ENCODE measurements at places on chromosomes 1 and 21. TPM values are rescaled to one million over a fixed set of nuclear protein-coding genes. Genes with fewer than 3 reads are reported as not detected.

GRCh38 chr1:153626904-153627714 lies at the start of gene S100A13:
TSS of gene S100A13 (minus strand) at chr1:153627505. CDS start at chr1:153626472, 1,033 bp downstream.
- peak; percentile 74 for DNase-seq

DNA sequence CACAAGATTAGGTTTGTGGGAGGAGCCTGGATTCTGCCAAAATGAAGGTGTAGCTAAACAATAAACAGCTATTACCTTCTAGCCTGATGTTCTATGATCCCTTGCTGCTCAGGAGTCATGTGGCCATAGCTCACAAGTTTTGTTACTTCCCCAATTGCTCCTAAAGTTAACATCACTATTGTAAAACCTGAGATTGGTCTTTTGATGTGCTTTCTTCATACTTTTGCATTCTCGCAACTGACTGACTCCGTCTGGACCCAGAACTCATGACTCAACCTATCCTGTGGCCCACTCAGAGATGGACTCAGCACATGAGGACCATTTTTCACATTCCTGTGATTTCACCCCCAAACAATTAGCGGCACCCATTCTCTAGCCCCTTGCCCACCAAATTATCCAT lies 69.1 kb downstream of the PTGS2 start:
- DNase-seq, result no peak

DNA sequence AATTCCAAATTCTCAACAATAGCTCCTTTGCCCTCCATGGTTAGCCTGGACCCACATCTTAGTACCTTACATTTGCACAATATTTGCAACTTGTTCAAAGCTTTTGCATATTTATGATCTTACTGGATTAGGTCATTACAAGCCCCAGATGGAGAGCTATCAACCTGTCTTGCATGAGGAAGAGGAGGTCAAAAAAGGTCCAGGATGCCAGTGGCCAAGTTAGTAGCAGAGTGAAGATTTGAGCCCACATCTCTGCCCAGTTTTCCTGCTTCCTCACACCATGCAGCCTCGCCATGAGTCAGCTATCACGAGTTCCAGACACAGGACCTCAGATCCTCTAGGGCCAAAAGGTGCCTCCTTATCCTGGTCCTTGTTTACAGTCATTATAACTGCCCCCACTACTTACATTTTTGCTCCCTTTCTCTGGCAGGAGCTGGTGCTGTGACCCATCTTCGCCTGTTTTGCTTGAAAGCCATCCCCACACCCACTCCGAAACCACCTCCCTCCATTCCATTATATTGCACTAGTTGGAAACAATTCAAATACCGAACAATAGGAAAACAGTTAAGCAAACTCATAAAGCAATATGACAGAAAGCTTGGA lies 5.0 kb upstream of the AHCYL1 start:
- DNase-seq, result no peak

DNA sequence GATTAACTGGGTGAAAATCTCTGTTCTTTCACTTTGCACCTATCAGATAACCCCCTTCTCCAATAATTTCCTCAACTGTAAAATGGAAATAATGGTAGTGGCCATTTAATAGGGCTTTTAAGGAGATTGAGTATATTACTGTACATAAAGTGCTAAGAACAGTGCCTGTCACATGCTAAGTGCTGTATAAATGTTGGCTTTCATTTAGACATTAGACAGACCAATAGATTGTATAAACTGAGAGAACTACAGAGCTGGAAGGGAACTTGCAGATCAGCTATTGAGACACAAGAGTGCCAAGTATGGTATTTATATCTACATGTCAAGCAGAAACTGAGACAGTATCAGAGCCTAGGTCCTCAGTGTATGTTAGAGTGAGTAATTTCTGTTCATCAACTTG lies 934.7 kb downstream of the PLA2G4A start:
- DNase-seq, result no peak

DNA sequence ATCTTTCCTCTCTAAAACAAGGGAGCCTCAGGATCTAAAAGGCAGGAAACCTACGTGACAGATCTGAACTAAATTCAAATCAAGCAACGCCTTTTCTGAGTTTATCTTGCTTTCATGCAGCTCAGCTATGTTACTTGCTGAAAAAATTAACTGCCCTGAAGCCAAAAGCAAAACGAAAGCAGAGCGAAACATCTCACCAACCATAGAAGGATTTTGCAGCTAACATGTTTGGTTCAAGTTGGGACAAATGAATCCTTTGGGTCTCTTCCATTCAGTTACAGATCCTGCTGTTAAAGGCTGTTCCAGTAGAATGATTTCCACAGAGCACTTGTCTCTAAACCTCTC lies 482 bp downstream of the SLC2A5 start:
- no peak for DNase-seq

DNA sequence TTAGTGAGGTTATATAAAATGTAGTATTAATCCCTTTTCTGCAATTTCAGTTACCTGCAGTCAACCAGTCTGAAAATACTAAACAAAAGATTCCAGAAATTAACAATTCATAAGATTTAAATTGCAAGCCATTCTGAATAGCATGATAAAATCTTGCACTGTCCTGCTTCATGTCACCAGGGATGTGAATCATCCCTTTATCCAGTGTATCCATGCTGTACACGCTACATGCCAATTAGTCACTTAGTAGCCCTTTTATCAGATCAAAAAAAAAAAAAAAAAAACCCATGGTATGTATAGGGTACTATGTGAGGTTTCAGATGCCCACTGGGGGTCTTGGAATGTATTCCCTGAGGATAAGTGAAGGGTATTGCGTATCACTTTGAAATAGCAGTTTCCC lies 191.3 kb upstream of the HP1BP3 start:
- no peak for DNase-seq

GRCh38 chr1:206012086-206012859 lies 9.1 kb upstream of the RAB7B start:
- DNase-seq, result no peak

- DNase-seq, result no peak
These were observed 1.4 kb downstream of the RCC1 start for GRCh38 chr1:28507247-28507645.

DNA sequence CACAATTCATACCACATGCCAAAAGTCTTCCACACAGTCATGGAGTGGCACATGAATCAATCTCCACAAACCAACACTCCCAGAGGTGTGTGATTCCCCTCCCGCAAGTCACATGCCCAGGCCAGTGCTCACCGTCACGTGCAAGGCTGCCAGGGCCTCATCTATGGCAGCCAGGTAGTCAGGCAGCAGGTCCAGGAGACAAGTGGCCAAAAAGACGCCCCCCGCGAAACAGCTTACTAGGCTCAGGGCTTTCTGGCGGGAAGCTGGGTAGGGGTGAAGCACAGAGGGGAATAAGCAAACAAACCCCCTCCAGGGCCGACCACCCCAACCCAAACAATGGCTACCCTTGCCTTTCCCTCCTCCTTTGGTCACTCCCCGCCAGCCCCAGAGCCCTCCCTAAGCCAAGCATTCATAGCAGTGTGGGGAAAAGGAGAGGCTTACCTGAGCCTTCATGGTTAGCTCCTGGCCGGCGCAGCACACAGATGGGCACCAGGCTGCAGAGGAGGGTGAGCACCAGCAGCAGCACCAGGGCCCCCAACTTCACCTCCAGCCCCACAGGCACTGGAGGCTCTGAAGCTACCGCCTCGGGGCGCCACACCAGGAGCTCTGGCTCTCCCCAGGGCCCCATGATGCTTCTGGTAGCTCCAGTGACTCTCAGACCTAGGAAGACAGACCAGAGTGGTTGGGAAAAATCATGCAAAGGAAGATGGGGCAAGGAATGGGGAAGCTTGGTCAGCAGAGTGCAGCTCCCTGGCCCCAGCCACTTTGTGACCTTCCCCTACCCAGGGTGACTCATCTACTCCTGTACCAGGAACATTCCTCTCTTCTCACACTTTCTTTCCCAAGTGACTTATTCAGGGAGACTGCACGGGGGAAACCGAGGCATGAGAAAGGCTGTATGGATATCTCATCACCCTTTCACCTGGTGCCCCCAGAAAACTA lies 978 bp downstream of the SLC39A1 start:
- no peak for DNase-seq

DNA sequence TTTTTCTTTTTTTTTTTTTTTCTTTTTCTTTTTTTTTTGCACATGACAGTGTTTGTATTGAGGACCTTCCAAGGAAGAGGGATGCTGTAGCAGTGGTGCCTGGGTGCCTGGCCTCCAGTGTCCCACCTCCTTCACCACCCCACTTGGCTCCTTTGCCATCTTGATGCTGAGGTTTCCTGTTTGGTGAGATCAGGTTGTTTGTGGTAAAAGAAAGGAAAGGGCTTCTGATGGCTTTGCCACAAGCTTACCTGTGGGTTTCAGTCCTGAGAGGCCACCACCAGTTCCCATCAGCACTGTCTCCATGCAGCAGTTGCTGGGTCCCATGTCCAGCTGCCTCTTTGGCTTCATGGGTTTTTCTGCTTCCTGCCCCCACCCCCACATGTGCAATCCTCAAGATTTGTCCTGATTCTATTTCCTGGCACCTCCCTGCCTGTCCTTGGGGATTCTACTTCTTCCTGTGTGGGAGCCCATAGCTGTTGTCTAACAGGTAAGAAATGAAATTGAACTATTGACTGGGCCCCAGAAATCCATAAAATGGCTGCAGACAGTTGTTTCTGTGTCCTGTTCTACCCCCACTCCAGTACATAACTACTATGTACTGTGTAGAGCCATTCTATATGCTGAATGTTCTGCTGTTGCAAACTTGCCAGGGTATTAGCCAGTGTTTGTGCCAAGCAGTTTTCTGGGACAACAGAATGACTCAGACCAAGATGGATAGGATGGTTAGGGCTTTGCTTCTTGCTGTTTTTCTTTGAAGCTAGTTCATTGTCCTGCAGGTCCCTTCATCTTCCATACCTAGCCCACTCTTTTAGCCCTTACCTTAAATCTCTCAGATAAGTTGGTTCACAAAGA lies 4.2 kb upstream of the CCDC28B start:
- no peak for DNase-seq

DNA sequence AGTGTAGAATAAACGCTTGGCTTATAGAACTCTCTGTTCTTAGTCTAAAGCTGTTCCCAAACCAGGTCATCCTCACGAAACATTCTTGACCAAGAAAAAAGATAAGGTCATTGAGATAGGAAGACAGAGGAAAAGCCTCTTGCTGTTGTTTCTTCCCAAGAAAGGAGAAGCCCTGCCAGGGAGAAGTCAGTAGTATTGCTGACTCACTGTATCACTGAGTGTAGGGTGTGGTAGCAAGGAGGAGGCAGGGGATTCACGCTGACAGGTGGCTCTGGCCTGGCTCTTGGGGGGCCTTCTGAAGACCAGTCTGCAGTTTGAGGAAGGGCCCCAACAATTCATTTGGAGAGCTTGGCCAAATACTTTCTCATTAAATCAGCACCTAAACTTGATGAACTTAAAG lies 97.8 kb downstream of the CD247 start:
- no peak for DNase-seq

GRCh38 chr1:160722726-160723125 lies 11.1 kb upstream of the CD48 start:
- DNase-seq, result no peak

DNA sequence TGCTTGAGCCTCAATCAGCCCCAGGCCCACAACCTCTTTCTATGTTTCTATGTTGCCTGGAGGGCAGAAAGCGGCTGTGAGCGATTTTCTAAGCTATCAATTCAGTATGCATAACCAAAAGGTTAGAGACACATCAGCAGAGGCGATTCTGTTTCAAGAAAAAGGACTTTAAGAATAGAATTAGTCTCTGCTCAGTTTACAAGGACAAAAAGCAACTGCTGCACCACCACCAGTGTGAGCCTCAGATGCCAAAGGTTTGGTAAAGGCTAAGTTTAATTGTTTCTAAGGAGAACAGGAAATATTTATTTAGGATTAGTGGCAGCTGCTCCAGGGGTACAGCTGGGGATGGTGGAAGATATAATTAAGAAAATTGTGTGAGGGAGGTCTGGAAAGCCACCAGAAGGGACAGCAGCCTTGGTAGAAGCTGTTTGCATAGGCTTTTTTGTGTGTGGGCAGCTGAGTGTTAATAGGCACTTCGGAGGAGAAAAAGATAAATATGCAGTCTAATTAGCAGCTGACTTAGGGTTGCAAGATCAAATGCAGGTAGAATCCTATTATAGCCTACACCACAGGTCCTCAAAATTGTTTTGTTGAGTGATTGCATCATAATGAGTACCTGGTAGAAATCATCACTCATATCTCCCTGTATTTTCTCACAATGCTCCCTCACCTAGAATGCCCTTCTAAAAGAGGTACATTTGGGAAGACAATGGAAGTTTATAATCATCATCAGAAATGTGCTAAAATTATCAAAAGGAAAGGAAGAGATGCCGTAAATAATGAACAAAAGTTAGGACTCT lies 35.8 kb downstream of the ZC3H11B start:
- DNase-seq, result no peak

DNA sequence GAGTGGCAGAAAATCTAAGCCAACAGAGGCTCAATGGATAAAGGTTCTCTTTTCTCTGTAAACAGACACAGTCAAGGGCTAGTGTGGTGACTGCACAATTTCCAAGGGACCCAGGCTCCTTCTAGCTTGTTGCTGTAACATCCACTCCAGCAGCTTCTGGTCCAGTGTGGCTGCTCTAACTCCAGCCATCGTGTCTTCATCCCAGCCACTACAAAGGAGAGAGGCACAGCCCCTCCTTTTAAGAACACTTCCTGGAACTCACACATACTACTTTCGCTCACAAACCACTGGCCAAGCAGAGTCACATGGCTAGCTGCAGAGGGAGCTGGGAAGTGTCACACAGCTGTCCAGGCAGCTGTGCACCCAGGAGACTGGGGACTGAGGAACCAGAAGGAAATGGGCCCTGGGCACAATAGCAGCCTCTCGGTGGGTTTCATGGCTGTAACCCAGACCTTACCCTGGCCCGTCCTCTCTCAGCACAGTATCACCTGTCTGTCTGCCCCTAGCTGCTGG lies 188.6 kb upstream of the VAMP3 start:
- no peak for DNase-seq

DNA sequence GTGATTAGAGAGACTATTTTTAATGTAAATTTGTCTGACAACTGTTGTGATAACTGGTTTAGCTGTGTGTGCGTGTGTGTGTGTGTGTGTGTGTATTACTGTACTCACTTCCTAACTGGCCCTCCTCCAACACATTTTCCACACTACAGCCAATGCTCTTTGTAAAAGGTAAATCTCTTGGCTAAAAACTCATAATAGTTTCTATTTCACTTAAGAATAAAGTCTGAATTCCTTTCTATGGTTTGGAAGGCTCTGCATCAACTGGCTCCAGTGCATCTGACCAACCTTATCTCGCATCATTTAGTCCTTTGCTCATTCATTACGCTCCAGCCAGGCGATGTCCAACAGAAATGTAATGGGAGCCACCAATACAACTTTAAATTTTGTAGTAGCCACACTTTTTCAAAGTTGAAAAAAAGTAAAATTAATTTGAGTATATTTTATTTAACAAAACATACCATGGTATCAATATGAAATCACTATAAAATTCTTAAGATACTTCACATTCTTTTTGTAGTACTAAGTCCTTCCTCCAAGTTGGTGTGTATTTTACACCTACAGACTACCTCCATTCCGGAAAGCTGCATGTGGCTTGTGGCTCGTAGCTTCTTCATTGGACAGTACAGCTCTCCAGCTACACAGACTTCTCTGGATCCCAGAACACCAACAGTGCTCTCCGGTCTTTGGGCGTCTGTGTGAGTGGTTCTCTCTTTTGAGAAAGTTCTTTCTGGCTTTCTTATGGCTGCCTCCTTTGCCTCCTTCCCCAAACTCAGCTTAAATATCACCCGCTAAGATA lies 68.9 kb downstream of the NRIP1 start:
- DNase-seq, result no peak

Gene MAP3K21
- total RNA-seq, result 9.5 TPM

Gene SPATA1
- 0.16 TPM for total RNA-seq

Gene PRKAB2
- 14.1 TPM for total RNA-seq
